SK-N-SH (cell line): ENCODE measurements at places on chromosomes 2 and 18. TPM values are rescaled to one million over a fixed set of nuclear protein-coding genes. Genes with fewer than 3 reads are reported as not detected.

TMEM17 gene
- polyA plus RNA-seq = 5.5 and 8.6 TPM in 2 replicates

ACAA2 gene
- 29.3 and 34.9 TPM in 2 replicates for polyA plus RNA-seq

IL1A gene
- not detected in 2 replicates for polyA plus RNA-seq

MRPS9 gene
- polyA plus RNA-seq = 27.9 and 31.8 TPM in 2 replicates

RBMS1 gene
- polyA plus RNA-seq = 56.5 and 63.8 TPM in 2 replicates

PTPRN gene
- polyA plus RNA-seq = 7.4 and 9.5 TPM in 2 replicates

NETO1 gene
- polyA plus RNA-seq = not detected in 2 replicates

EGR4 gene
- 0.02 TPM in 1 of 2 replicates, not detected in the other for polyA plus RNA-seq

HNMT gene
- 1.8 and 2.5 TPM in 2 replicates for polyA plus RNA-seq

OBSL1 gene
- polyA plus RNA-seq = 70.9 and 93.0 TPM in 2 replicates

STPG4 gene
- polyA plus RNA-seq = 0.20 and 0.21 TPM in 2 replicates

ADD2 gene
- polyA plus RNA-seq = 0.30 and 0.50 TPM in 2 replicates

AGXT gene
- not detected in 2 replicates for polyA plus RNA-seq

HOXD3 gene
- polyA plus RNA-seq = 0.80 and 0.81 TPM in 2 replicates

ECEL1 gene
- polyA plus RNA-seq = not detected in 2 replicates

DNA sequence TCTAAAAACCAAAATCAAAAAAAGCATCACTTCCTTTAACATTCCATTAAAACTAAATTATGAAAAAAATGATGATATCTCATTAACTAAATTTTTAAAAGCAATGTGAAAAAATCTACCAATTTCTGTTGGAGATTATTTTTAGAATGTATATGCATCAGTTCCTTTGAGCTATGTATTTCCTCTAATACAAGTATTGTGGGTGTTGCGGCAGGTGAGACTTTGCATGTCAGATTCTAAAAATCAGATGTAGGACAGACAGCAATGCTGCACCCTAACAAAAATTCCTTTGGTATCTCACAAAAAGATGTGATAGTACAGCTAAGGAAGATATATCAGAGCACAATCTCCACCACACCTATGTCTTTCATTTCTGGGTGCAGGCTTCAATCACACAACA lies 6.8 kb downstream of the MBD2 start:
- DNase-seq = no peak

DNA sequence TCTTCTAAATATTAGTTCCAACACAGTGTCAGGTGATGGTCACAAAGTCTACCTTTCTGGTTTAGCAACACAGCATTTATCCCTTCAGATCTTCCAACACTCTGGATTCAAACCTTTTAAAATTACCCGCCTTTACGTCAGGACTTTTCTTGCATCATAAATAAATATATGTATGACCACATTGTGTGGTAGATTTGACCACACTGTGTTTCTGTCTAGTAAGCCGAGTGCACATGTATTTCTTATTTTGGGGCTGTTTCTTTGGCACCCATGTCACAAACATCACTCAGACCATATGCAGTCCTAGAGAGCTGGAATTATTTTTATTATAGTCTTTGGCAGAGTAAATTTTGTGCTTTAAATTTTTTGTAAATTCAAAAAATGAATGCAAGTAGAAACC lies 172.1 kb downstream of the ANKRD44 start:
- DNase-seq = no peak

- DNase-seq = no peak
These were observed 168.9 kb upstream of the SERPINE2 start for GRCh38 chr2:224208007-224208406.

- no peak for DNase-seq
These were observed 132.2 kb upstream of the GULP1 start for GRCh38 chr2:188159484-188159883.

GRCh38 chr2:10287761-10288160 lies 14.9 kb upstream of the HPCAL1 start:
- no peak for DNase-seq

DNA sequence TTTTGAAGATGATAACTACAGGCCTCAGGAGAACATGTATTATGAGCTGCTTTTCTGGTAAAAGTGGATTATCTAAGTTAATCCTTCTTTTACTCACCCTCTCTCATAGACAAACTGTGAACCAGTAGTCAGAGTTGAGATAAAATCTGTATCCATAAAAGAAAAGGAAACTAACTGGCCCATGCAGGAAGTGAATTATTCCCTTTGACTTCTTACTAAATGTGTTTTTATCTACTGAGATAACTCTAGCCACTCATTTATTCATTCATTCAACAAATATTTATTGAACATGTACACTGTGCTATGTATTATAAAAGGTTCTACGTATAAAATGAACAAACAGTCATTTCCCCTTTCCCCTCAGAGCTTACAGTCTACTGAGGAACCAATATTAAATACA lies 10.0 kb downstream of the WDR35 start:
- no peak for DNase-seq

- no peak for DNase-seq
These were observed 11.2 kb downstream of the CFLAR start for GRCh38 chr2:201127152-201127511.

- DNase-seq = no peak
These were observed 64.6 kb downstream of the BMP10 start for GRCh38 chr2:68806511-68807109.

GRCh38 chr18:44245019-44245418 lies 435.7 kb upstream of the SETBP1 start:
- peak; percentile 45 for DNase-seq

DNA sequence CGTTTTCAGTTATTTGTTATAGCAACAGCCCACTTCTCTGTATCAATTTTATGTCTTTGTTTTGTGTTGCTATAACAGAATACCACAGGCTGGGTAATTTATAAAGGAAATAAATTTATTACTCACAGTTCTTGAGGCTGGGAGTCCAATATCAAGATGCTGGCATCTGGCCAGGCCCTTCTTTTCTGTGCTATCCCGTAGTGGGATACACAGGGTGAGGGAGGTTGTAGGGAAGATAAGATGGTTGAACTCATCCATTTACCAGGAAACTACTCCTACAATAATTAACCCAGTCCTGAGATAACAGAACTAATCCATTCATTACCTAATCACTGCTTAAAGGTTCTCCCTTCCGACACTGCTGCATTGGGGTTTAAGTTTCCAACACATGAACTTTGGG lies 220.7 kb downstream of the TPGS2 start:
- DNase-seq = no peak

DNA sequence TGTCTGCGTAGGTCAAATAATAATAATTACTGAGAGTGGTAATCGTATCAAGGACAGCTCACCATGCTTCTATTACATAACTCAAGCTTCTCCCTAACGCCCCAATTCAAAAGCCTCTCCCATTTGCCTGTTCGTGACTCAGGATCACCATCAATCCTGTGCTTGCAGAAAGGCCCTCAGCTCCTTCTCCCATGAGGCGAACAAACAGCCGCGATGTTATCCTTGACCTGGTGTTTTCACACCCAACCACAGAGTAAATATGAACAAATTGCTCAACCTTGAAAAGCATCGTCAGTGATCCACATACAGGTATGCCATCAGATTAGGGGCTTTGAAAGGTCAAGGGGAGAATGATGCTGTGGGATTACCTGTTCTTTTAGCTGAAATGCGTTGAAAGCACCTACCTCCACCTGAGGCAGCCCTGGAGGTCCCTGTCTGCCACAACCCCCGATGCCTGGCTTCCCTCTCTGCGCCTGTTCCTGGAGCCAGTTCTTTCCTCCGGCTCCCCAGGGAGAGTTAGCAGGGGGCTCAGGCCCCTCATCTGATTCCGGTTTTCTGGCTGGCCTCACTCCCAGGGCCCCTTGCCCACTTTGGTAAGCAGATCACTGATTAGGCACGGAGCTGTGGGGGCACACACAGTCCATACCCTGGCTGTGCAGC lies 39.1 kb upstream of the ODC1 start:
- peak; percentile 17 for DNase-seq

DNA sequence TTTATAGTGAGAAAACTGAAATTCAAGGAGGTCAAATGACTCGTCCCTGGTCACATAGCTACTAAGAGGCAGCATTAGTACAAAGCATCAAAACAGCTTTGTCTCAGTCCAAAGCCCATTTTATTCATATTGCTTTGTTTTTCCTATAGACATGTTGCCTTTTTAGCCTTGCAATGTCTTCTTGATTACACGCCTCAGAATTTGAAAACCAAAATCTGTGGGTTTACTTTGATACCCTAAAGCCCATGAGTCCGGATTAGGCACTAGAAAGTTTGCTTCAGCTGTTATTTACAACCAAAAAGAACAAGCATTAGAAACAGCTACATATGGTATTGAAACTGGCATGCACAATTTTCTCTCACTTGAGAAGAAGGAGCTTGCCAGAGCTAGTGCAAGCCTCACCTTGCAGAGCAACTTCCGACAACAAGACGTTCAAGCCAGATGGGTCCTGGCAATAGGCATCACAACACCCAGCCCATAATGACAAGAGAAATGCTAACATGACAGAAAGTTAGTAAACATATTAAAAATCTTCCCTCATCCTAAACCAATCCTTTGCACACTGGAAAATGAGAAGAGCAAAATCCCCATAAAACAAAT lies 276.8 kb downstream of the RIT2 start:
- no peak for DNase-seq

DNA sequence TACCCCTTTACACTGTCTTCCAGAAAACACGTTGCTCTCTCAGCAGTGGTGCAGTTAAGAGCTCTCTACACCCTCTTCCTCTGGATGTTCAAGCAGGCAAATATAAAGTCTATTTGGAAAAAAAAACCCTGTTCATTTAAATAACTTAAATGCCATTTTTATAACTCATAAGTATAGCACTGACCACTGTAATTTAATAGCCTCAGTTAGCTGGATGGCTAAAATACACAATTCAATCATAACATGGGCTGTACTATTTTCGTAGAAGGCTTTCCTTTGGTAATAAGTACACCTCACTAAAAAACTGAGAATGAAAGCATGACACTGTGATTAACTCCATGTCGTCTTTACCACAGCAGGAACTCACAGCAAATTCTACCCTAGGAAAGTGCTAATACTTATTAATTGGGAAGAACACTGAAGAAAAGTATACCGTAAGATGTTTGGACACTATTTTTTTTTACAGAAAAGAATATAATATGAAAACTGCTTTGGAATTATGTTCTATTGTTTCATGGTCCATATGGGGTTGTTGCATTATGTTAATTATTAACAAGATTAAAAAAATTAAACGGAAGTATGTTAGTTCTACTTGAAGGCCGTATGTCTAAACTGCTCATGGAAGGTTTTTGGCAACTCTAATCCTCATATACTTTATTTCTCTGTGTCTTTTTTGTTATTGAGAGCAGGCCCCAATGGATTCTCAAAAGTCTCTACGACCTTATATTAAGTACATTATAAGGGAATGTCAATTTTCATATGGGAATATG lies 269.1 kb downstream of the ZNF385B start:
- no peak for DNase-seq

DNA sequence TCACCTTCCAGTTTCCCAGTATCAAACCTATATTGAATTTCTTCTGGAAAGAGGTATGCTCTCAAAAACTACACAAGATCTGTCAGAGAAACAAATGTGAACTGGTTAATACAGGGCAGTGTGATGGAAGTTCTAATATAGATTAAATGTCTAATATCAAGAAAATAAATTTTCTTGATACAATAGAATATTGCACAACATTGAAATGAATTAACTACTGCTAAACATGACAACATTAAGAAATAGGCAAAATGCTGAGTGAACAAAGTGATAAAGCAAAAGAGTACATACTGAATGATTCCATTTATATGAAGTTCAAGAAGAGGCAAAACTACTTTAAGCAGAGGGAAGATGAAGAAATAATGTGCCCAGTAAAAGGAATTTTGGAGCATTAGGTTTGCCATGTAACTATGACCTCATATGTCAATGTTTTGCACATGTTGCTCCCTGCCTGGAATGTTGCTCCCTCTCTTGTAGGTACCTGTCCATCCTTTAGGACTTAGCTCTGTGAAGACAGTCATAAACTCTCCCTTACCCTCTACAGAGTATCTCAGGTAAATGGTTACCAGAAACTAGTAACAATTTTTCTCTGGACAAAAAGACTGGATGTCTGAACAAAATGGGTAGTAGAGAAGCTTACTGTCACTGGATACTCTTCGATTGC lies 339.0 kb downstream of the RAD51AP2 start:
- DNase-seq = no peak

DNA sequence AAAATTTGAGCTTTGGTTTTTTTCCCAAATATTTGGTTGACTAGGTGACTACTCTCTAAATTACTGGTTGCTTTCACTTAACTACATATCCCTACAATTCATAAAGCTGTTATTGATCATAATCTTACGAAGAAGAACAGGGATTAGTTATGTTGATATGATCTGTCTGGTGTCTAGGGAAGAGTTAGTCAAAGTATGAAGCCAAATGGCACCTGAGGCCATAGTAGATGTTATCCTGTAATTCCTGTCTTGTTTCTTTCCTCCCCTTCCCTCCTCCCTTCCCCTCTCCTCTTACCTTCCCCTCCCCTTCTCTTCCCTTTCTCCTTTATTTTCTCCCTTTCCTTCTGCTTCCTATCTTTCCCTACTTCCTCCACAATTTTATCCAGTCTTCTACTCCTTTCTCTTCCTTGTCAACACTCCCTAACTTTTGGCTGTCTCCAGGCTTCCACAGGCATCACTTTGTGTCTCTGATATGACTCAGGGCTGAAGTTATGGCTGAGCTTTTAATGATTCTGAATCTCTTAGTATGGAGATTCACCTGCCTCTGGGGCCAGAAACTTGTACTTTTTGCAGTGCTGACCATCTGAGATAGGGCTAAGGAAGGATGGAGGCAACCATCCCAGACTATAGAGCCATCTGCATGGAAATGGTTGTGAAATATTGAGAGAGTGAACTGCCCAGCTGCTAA lies 149.9 kb upstream of the TCF4 start:
- DNase-seq = no peak

- no peak for DNase-seq
These were observed 30.4 kb downstream of the CIB4 start for GRCh38 chr2:26610504-26611335.

- DNase-seq = no peak
These were observed 50.9 kb upstream of the KCNE4 start for GRCh38 chr2:223000872-223001796.

GRCh38 chr18:50240080-50240563 lies 26.2 kb downstream of the CFAP53 start:
- DNase-seq = no peak

GRCh38 chr18:45232061-45232460 lies 383.2 kb upstream of the SLC14A2 start:
- DNase-seq = no peak

- DNase-seq = no peak
These were observed 264.5 kb upstream of the PIK3C3 start for GRCh38 chr18:41690332-41691127.

DNA sequence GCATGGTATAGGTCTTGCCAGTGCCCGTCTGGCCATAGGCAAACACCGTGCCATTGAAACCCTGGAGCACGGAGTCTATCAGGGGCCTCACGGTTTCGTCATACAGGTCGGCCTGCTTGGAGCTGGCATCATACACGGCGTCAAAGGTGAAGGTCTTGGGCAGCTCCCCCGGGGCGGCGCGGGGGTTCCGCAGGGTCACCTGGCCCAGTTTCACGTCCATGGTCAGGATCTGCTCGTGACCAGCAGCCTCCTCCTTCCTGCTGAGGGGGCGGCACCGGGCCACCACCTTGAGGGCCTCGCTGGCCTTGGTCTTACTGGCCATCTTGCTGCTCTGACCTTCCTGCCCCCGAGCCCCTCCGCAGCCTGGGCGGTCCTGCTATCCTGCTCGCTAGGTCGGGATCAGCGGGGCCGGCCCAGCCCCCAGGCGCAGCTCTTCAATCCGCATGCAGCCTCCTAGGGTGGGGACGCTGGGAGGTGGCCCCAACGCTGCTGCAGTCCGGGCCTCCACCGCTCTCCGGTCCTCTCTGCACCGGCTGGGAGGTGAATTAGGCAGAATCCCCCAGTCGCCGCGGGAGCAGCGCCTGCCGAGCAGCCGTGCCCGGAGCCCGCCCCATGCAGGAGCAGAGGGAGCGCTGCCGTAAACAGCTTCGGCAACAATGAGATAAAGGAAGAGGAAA lies 563 bp downstream of the KIF3C start:
- DNase-seq = peak; percentile 82
